ENCODE measurements at places on chromosomes 6 and 20.
A peak's percentile ranks its signal among the peaks of the same experiment; 100 is the strongest.

GRCh38 chr6:116036075-116036773 is 24.5 kb downstream of the FRK start:
- no peak for DNase-seq

GRCh38 chr6:72132427-72132826 is 246.1 kb downstream of the RIMS1 start:
- DNase-seq, result no peak

DNA sequence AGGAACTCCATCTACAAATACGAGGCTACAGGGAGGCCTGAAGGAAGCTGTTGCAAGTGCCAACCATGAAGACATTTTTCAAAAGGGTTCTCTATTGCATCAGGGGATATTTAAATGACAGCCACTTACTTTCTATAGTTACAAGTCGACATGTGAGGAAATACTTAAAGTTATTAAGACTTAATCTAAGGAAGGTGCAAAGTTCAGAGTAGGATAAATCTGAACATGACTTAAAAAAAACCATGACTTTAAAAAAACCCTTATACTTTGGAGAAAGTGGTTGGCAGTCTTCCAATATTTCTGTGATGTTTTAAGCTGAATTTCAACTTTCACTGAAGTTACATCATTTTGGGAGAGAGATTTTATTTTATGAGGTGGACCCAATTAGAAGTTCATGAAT is 56.3 kb upstream of the EMILIN3 start:
- no peak for DNase-seq

GRCh38 chr6:30819297-30819917 is 64.9 kb upstream of the DDR1 start:
- no peak for DNase-seq

- no peak for DNase-seq
Observed at GRCh38 chr6:63819831-63820230, 184.2 kb downstream of the PHF3 start.

GRCh38 chr6:3693831-3694230 is 57.7 kb downstream of the PXDC1 start:
- peak; percentile 8 for DNase-seq

DNA sequence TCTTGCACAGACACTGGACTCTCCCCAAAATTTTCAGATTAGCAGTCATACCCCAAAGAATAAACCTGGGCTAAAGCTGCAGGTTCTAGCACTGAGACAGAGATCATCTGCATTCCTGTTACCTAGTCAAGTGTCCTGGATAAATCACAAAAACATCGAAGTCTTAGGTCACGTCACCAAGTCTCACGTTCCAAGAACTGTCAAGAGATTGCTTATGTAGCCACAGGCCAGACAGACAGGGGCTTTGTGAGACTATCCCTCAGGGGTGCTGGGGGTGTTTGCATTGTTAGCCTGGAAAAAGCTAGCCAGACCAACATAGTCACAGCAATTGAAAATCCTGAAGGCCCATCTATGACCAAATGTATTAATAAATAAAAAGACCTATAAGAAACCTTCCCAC is 243.1 kb upstream of the PREP start:
- no peak for DNase-seq

DNA sequence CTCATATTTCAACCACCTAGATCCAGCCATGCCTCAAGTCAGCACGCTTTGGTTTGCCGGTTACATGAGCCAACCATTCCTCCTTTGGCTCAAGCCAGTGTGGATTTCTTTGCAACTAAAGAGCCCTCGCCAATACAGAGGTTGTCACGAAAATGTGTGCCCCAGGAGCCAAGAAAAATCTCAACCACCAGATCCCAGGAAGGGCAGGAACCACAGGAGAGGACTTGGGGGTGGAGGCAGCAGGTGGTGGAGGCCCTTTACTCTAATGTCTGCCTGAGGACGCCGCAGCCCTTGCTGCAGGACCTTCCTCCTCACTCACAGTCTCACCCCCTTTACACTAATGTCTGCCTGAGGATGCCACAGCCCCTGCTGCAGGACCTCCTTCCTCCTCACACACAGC is 144.8 kb upstream of the PHACTR3 start:
- DNase-seq, result no peak

GRCh38 chr6:32047855-32048766 is 9.9 kb downstream of the CYP21A2 start:
- no peak for DNase-seq

- no peak for DNase-seq
Observed at GRCh38 chr6:161400671-161401070, 126.8 kb upstream of the AGPAT4 start.

DNA sequence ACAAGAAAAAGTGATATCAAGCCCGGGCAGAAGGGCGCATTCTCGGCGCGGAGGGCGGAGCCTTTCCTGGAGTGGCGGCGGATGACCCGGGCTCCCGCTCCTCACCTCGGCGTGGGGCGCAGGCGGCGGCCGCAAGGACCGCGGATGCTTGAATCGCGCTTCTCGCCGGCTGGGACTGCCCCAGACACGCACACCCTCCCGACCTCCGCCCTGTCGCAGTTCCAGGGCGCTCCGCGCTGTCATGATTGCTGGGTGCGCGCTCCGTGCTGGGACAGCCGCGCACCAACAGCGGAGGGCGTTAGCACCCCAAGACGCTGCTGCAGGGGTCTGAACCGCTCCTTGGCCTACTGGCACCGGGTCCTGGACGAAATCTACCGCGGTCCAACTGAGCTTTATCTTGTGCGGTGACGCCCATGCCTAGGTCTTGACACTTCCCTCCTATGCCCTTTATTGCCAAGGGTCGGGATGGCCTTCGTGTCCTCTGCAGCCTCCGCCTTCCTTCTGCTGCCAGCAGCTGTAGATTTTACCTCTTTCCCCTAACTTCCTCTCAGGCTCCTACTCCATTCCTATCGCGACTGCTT is 43.3 kb downstream of the IRAK1BP1 start:
- no peak for DNase-seq

GRCh38 chr20:8639112-8639778 is 429.6 kb upstream of the PLCB4 start:
- no peak for DNase-seq

DNA sequence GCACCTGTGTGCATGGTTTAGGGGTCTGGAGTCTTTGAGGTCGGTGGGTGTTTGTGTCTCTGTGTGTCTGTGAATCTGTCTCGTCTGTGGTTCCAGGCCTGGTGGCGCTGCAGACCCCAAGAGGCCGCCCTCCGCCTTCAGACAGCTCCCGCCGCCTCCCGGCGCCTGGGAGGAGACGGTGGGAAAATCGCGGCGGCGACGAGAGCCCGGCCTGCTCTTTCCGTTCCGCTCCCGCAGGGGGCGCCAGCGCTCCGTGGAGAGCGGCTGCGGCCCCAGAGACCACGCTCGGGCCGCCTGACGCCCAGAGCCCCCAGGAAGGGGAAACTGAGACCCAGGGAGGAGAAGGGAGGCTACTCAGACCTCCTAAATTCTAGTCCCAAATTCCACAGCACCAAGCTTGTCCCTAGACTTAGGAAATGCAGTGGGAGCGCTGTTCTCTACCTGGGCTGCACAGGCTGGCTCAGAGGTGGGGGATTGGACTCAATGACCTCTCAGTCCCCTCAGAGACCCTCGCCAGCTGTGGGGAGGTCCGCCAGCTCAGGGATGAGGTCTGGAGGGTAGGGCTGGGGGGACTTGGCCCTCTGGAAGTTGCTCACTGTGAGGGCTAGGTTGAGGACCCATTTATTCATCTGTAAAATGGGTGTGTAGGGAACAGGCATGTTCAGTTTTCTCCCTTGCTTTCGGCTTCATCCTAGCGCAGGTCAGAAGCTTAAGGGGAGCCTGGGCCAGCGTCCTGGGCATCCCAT is 36.9 kb upstream of the BLCAP start:
- no peak for DNase-seq

- peak; percentile 54 for DNase-seq
Observed at GRCh38 chr6:30915591-30915946, 1.5 kb downstream of the VARS2 start.

DNA sequence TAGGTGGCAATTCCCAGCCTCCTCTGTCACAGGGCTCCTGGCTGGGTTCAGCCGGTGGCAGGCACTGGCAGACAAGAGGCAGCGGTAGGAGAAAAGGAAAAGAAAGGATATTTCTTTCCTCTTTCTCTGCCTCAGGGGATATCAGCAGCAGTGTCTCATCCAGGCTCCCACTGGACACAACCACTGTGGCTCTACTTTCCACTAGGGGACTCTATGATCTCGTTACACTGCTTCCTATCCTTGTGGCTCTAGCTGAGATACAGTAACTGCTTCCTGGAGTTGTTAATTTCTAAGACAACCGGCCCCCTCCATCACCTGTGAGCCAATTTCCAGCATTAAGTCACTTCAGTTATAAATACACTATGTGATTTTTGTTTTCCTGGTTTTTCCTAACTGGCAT is 102.0 kb upstream of the LRFN2 start:
- DNase-seq, result no peak

Measured in fibroblast of skin of left quadriceps (primary cell).